Chondrocyte (in vitro differentiated cells): ENCODE measurements at places on chromosomes 7 and 10. TPM values are rescaled to one million over a fixed set of nuclear protein-coding genes. Genes with fewer than 3 reads are reported as not detected.

DNA sequence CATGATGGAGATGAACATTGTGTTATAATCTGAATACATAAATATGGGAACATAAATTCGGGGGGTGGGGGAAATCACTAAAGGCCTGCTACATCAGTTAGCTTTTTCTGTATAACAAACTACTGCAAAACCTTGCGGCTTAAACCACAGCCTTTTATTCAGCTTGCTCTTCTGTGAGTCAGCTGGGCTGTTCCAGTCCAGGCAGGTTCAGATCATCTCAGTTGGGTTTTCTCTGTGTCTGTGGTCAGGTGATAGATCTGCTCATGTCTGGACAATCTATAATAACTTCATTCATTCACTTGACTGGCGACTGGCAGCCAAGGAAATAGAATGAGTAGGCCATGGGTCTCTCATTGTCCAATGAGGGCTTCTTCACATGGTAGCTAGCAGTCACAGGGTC lies 23.5 kb downstream of the HTR7 start:
- H3K4me1 ChIP-seq, result no peaks in the 10 kb centered on the region
- no peak overlapping the region for H3K4me3 ChIP-seq
- no peak for DNase-seq
- peaks cover 13% of the 10 kb centered on the region for H3K27me3 ChIP-seq

GRCh38 chr7:64613653-64614052 lies 50.8 kb upstream of the ZNF680 start:
- H3K4me3 ChIP-seq, result no peak overlapping the region
- H3K27me3 ChIP-seq, result no peaks in the 10 kb centered on the region
- H3K4me1 ChIP-seq, result no peaks in the 10 kb centered on the region
- no peaks in the 10 kb centered on the region for H3K36me3 ChIP-seq
- H3K27ac ChIP-seq, result no peak overlapping the region

DNA sequence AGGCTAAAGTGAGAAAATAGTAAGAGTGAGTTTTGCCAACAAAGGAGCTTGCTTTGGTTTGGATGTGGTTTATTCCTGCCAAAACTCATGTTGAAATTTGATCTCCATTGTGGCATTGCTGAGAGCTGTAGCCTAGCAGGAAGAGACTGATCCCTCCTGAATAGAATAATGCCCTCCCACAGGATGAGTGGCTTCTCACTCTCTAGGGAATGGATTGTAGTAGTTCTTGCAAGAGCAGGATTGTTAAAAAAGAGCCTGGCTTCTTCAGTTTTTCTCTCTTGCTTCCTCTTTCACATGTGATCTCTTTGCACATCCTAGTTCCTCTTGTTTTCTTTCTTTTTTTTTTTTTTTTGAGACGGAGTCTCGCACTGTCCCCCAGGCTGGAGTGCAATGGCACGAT lies 34.4 kb downstream of the ASAH2 start:
- H3K36me3 ChIP-seq, result no peaks in the 10 kb centered on the region
- no peak for DNase-seq
- H3K4me3 ChIP-seq, result no peak overlapping the region
- H3K27ac ChIP-seq, result no peak overlapping the region
- peaks cover 35% of the 10 kb centered on the region for H3K27me3 ChIP-seq

- peaks cover 10% of the 10 kb centered on the region for H3K27me3 ChIP-seq
- DNase-seq, result no peak
- no peaks in the 10 kb centered on the region for H3K36me3 ChIP-seq
- H3K4me1 ChIP-seq, result peaks cover 2% of the 10 kb centered on the region
- no peak overlapping the region for H3K27ac ChIP-seq
These were observed 99.6 kb downstream of the LRRC18 start for GRCh38 chr10:48839809-48840679.

GRCh38 chr10:56370217-56371113 lies 9.4 kb upstream of the ZWINT start:
- H3K27ac ChIP-seq, result no peak overlapping the region
- no peaks in the 10 kb centered on the region for H3K36me3 ChIP-seq

DNA sequence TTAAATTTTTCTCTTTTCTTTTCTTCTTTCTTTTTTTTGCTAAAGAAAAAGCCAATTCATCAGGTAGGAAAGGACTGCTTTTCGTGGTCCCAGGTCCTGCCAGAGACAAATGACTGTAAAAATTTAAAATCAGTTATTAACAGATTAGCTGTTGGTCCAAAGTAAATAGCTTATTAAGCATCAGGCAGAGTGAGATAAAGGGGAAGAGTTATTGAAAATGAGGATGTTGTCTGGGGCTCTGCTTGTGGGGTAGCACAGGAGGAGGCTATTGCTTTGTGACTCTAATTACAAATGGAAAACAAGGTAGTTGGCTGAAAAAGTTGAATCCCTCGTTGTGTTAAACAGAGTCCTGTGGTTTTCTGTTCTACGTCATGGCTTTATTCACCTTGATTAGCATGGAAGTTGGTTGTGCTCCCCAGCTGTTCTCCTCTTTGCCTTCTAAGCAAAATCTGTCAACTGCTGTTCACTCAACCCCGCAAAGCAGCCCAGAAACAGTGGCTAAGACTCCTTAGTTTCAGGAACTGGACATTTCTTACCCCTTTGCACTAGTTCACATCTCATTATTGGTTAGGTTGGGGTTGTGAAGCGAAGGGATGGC lies 128.9 kb downstream of the SNX10 start:
- peaks cover 18% of the 10 kb centered on the region for H3K27me3 ChIP-seq
- no peaks in the 10 kb centered on the region for H3K4me1 ChIP-seq
- no peak overlapping the region for H3K4me3 ChIP-seq
- H3K36me3 ChIP-seq, result no peaks in the 10 kb centered on the region
- H3K27ac ChIP-seq, result no peak overlapping the region

GRCh38 chr7:115066050-115066449 lies 144.2 kb downstream of the MDFIC start:
- H3K4me3 ChIP-seq, result no peak overlapping the region
- H3K36me3 ChIP-seq, result no peaks in the 10 kb centered on the region

GRCh38 chr7:1106063-1106792 lies 18.3 kb downstream of the GPER1 start:
- peak; percentile 89 for DNase-seq
- peaks cover 26% of the 10 kb centered on the region for H3K4me1 ChIP-seq
- H3K27ac ChIP-seq, result no peak overlapping the region
- no peaks in the 10 kb centered on the region for H3K27me3 ChIP-seq
- no peaks in the 10 kb centered on the region for H3K36me3 ChIP-seq
- no peak overlapping the region for H3K4me3 ChIP-seq

DNA sequence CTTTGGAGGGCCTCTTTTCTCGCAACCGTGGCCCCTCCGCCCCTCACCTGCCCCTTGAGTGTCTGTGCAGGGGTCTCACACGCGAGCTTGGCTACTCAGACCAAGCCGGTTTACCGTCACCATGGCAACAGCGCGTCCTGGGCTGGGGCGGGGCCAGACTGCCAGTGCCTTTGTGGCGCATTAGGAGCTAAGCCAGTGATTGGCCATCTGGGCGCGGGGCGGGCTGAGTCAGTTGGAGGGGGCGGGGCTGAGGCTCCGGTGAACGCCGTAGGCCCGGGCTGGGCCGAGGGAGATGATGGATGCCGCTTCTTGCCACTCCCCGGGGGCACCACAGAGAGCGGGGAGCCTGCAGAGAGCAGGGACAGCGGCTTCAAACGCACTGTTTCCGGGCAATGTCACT lies 48.7 kb upstream of the FXYD4 start:
- H3K4me3 ChIP-seq, result peak overlapping the region; percentile 62
- H3K36me3 ChIP-seq, result no peaks in the 10 kb centered on the region
- peaks cover 10% of the 10 kb centered on the region for H3K4me1 ChIP-seq
- no peak overlapping the region for H3K27ac ChIP-seq
- DNase-seq, result peak; percentile 91
- peaks cover 18% of the 10 kb centered on the region for H3K27me3 ChIP-seq

- H3K27ac ChIP-seq, result peak overlapping the region; percentile 24
- peaks cover 2% of the 10 kb centered on the region for H3K36me3 ChIP-seq
- H3K4me1 ChIP-seq, result peaks cover 45% of the 10 kb centered on the region
- no peak for DNase-seq
These were observed 57.9 kb downstream of the CUX1 start for GRCh38 chr7:101875283-101875846.

DNA sequence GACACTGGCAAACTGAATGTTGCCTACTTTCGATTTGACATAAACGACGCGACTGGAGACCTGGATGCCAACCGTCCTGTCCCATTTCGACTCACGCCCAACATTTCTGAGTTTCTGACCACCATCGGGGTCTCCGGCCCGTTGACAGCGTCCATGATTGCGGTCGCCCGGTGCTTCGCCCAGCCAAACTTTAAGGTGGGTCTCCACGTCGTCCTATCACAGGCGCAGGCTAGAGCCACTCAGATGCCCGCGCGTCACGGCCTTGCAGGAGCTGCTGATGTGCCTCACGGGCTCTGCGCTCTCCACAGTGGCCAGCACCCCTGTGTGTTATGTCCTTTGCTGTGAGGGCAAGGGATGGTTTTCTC lies 132.6 kb downstream of the SMURF1 start:
- H3K27ac ChIP-seq, result no peak overlapping the region
- peaks cover 56% of the 10 kb centered on the region for H3K36me3 ChIP-seq
- H3K4me1 ChIP-seq, result no peaks in the 10 kb centered on the region
- H3K4me3 ChIP-seq, result no peak overlapping the region

DNA sequence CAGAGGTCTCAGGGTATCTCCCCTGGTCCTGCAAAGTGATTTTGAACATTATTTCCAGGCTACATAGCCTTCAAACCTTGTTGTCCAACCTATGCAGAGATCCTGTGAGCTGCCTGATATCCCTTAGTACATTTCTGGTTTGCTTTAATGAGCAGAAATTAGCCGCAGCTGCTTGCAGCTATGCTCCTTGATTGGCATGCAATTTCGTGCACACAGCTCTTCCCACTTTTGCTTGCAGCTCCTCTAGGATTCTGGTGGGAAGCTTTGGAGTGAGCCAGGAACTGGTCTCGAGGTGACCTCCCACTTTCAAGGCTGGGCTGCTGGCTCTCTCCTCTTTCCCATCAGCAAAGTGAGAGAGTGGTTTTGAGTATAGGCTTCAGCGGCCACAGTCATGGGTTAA lies 45.8 kb downstream of the OAT start:
- H3K4me3 ChIP-seq, result no peak overlapping the region
- H3K27ac ChIP-seq, result no peak overlapping the region
- H3K36me3 ChIP-seq, result peaks cover 2% of the 10 kb centered on the region
- H3K27me3 ChIP-seq, result peaks cover 30% of the 10 kb centered on the region

- H3K4me3 ChIP-seq, result no peak overlapping the region
- H3K36me3 ChIP-seq, result no peaks in the 10 kb centered on the region
- H3K27ac ChIP-seq, result no peak overlapping the region
- H3K4me1 ChIP-seq, result peaks cover 8% of the 10 kb centered on the region
- no peaks in the 10 kb centered on the region for H3K27me3 ChIP-seq
These were observed 55.5 kb upstream of the PTPN12 start for GRCh38 chr7:77481615-77482014.

GRCh38 chr10:2761311-2761710 lies 306.0 kb upstream of the PFKP start:
- no peak overlapping the region for H3K27ac ChIP-seq
- no peak for DNase-seq
- no peak overlapping the region for H3K4me3 ChIP-seq
- H3K27me3 ChIP-seq, result peaks cover 37% of the 10 kb centered on the region
- no peaks in the 10 kb centered on the region for H3K4me1 ChIP-seq

GRCh38 chr7:157035302-157035701 lies 24.8 kb upstream of the MNX1 start:
- peaks cover 28% of the 10 kb centered on the region for H3K27me3 ChIP-seq
- H3K4me3 ChIP-seq, result no peak overlapping the region
- no peak overlapping the region for H3K27ac ChIP-seq
- H3K4me1 ChIP-seq, result no peaks in the 10 kb centered on the region
- no peak for DNase-seq
- peaks cover 8% of the 10 kb centered on the region for H3K36me3 ChIP-seq

The GHRHR gene
- total RNA-seq, result not detected in 3 replicates
